ENCODE measurements at places on chromosomes 5 and 9.

GRCh38 chr5:386432-387341 lies 56.3 kb upstream of the EXOC3 start:
- DNase-seq, result no peak

DNA sequence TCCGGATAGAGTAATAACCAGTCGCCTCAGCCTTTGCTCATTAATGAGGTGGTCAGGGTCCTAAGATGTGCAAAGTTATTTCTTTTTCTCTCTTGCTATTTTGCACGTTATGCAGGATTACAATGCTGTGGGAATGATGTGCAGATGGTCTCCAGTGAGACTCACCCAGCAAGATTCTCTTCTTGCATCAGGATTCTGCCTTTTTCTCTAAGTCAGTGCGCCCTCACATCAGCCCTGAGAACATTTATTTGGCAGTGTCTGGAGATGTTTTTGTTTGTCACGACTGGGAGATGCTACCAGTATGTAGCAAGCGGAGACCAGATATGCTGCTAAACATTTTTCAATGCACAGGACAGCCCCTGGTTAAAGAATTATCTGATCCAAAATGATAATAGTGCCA lies 280.3 kb upstream of the WWC1 start:
- no peak for DNase-seq

- no peak for DNase-seq
Observed at GRCh38 chr9:17402309-17402708, 176.6 kb upstream of the SH3GL2 start.

DNA sequence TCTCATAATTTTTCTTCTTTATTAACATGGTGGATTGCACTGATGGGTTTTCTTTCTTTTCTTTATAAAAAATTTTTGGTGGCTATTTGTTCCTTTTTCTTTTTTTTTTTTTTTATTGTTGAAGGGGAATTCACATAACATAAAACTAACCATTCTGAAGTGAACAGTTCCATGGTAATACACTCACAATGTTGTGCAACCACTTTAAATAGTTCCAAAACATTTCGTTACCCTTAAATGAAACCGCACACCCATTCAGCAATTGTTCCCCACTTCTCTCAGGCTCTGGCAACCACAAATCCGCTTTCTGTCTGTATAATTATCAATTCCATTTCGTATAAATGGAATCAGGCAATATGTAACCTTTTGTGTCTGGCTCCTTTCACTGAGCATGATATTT lies 11.7 kb upstream of the SETX start:
- DNase-seq, result no peak

DNA sequence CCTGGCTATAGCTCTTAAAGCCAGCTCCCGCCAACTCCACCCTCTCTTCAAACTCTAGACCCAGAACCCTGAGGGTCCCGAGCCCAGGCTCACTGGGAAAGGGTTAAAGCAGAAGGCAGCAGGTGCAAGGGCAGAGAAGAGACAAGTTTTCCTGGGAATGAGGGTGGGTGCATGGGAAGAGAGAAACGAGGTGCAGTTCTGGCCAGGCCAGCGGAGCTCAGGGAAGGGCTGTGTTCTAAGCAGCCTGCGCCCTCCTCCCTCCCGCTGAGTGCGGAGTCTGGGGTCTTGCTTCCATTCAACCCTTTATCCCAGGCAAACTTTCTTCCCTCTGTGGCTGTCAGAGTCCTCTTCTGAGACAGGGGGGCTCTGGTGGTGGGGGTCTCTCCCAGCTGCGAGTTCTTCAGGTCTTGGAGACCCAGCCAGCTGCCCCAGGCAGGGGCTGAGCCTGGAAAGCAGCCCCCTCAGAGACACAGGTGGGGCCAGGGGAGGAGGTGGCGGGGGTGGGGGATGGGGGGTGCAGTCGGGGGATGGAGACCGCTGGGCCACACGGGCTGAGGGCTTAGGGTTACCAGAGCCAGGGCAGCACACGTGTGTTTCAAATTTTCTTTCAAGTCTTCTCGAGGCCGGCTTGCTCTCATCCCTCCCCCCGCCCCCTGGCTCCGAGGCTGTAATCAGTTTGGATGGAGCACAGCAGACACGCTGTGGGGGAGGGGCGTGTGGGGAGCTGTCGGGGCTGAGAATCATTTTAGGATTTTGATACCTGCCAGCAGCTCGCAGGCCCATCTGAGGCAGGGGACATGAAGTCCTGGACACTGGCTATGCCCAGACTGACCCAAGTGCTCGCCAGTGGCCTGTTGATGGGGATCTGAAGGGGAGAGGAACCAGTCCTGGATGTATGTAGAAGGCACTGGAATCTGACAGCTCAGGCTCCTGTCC lies 169.6 kb upstream of the SMIM23 start:
- DNase-seq, result no peak

DNA sequence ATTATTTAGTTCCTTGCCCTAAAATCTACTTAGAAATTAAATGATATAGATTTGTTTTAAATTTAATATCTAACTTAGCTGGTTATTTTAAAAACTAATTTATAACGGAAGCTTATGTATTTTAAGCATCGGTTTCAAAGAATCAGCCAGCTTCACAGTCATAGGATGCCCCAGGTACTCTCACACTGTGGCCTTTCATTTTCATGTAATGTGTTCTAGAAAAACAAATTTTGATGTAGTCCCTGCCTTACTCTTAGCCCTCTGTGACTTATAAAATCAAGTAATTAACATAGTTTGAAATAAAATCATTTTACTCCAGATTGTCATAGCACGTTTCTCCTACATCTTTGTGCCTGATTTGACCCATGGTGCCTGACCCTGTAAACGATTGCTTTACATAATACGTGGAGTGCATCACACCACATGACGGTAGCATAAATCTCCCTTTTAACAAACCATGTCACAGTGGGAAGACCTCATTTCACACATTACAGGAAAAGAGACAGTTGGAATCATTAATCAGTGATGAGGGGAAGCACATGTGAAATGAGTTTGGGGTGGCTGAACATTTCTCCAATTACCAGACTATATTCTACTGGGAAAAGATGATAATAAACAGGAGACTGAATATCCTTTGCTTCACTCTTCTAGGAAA lies 731.5 kb upstream of the CDH9 start:
- DNase-seq, result no peak
